Stimulated activated CD8-positive, alpha-beta memory T cell treated with anti-CD3 and anti-CD28 coated beads, Interleukin-15, amount 100 ng/mL, for 1 hour (primary cell): ENCODE measurements at places on chromosomes 13 and 19.

GRCh38 chr13:91567485-91568207 lies 169.2 kb downstream of the GPC5 start:
- no peak for DNase-seq

GRCh38 chr13:51577690-51578089 lies 6.6 kb upstream of the WDFY2 start:
- DNase-seq, result no peak

DNA sequence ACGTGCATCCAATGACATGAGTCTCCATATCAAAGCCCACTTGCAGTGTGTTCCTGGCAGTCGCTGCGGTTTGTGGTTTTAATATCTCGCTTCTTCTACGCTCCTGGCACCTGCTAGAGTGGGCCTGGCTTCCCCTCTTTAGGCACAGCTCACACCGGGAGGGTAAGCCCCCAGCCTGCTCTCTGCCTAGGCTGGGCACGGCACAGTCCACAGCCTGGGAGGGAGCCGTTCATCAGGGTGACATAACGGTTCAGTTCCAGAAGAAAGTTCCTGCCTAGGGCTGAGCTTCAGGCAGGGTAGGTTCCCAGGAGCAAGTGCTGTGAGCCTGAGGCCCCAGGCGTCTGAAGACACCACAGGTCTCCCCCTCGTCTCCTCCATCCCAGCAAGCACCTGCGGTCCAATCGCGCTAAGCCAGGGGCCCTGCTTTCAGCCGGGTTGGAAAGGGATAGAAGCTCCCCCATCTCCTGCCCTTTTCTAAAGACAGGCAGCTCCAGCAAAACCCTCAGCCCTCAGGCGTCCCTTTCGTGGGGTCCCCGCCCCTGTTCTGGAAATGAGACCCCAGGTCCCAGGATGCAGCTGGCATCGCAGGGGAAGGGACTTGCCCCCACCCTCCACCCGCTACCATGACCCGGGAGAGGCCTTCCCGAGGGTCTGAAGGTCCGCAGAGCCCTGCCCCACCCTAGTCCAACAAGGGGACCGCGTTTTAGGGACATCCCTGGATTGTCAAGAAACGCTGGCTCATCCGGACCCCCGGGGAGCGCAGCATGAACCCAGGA lies 121.6 kb upstream of the ZNF507 start:
- DNase-seq, result no peak

DNA sequence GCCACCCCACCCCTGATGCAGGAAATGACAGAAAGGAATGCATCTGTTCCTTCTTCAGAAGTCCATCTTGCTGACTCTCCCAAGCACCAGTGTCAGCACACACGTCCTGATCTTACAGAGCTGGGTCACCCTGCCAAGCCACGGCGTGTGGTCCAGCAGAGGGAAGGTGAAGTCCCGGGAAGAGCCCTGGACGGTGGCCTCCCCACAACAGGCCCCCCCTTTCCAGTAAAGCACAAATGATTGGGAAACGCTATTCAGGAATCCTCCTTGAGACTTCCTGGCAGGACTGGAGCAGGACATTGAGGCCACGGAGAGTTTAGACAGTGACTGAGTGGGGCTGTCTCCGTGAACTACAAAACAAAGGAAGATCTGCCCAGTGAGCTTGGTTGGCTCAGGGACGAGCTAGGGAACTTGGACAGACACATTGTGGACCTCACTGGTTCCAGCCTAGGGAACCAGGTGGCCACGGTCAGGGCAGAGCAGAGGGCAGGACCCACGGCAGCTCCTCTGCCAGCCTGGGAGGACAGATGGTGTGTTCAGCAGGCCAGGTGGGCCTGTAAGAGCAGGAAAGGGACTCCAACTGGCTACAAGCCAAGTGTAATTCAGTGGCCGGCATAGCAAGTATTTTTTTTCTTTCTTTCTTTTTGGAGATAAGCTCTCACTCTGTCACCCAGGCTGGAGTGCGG lies 41.7 kb downstream of the ELL start:
- DNase-seq, result no peak

GRCh38 chr13:102399791-102400674 lies 1.8 kb downstream of the FGF14 start:
- no peak for DNase-seq

GRCh38 chr13:71358218-71358617 lies 508.8 kb downstream of the DACH1 start:
- no peak for DNase-seq

GRCh38 chr19:4051175-4052101 lies 15.3 kb downstream of the ZBTB7A start:
- DNase-seq, result no peak

- no peak for DNase-seq
These were observed 107.6 kb upstream of the RNF113B start for GRCh38 chr13:98284679-98285078.

DNA sequence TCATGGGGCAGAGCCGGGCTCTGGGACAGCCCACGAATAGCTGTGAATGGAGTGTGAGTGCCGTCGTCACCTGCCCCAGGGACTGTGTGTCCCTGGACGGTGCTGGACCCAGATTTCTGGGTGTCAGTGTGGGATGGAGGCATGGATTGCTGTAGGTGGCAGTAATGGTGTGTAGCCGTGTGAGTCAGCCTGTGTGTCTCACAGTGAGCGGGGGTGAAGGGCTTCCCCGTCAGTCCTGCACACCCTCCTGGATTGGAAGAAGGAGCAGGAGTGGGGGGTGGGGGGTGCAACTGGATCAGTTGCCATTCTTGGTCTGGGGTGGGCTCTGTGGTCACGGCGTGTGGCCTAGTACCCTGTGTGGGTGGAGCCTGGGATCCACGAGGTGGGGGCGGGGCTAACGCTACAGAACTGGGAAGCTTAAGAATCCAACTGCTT lies 6.5 kb upstream of the LTBP4 start:
- DNase-seq, result no peak

DNA sequence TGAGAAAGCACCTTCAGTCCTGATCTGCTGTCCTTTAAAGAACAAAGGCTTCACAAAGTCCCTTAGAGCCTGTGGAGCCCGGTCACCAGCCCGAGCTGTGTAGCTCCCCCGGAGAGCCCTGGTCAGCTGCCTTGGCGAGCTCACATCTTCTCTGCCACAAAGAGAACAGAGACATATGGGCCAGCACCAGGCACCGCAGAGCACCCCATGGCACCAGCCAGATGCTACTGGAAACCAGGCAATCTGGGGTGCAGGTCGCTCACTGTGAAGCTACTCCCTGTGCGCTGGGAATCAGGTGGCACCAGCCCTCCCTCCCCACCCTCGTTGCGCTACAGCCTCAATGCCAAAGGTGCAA lies 44.3 kb upstream of the F7 start:
- no peak for DNase-seq

DNA sequence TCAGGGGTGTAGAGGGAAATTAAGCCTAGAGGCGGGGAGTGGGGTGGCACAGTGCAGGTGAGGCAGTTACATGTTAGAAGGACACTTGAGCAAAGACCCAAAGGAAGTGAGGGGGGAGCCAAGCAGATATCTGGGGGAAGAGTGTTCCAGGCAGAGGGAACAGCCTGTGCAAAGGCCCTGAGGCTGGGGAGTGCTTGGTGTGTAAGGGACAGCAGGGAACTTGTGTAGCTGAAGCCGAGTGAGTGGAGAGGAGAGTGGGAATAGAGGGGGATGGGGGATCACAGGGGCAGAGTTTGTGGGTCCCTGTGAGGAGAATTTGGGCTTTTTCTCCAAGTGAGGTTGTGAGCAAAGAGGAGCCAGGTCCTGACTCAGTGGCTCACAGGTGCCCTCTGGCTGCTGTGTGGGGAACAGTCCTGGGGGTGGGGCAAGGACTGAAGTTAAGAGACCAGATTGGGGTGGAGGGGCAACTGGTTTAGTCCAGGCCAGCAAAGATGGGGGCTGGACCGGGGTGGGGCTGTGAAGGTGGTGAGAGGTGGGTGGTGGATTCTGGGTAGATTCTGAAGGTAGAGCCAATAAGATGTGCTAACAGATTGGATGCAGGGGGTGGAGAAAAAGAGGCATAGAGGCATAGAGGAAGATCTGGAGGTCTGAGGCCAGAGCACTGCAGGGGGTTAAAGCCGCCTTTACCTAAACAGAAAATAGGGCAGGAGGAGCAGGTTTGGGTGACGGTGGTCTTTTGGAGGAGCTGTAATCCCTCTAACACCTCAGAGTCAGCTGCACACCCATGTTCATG lies 75.3 kb downstream of the CACNA1A start:
- DNase-seq, result peak; percentile 26

GRCh38 chr13:105112561-105112960 lies 1422.9 kb downstream of the EFNB2 start:
- DNase-seq, result no peak

GRCh38 chr13:74288361-74288911 lies 154.2 kb upstream of the KLF12 start:
- no peak for DNase-seq

- no peak for DNase-seq
These were observed 529.3 kb downstream of the IRS2 start for GRCh38 chr13:109256866-109257760.

DNA sequence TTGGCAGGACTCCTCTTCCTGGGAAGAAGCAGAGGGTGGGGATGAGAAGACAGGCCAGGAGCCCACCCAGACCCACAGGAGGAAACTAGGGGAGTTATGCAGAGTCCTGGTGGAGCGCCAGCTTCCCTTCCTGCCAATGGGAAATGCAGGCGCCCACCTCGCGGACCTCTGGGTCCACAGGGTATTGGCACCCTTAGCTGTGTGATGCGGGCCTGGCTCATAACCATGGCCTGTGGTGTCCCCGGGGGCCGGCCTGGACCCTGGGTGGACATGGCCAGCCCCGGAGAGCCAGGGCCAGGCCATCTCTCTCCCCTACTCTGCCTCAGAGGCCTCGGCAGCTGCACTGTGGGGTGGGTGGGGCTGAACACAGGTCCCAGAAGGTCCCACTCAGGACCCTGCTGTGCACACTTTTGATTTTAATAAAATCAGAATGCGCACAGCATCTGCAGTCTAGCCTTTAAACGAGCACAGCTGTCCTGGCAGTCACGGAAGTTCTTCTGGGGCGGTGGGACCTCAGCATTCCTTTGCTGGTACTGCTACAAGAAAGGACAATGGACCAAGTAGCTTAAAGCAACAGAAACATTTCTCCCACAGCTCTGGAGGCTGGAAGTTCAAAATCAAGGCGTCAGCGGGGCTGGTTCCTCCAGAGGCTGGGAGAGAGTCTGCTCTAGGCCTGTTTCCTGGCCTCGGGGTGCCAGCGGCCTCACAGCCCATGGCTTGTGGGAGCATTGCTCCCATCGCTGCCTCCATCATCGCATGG lies 1.8 kb downstream of the F10 start:
- no peak for DNase-seq

- no peak for DNase-seq
These were observed 16.2 kb upstream of the MIR17HG start for GRCh38 chr13:91331047-91331915.

DNA sequence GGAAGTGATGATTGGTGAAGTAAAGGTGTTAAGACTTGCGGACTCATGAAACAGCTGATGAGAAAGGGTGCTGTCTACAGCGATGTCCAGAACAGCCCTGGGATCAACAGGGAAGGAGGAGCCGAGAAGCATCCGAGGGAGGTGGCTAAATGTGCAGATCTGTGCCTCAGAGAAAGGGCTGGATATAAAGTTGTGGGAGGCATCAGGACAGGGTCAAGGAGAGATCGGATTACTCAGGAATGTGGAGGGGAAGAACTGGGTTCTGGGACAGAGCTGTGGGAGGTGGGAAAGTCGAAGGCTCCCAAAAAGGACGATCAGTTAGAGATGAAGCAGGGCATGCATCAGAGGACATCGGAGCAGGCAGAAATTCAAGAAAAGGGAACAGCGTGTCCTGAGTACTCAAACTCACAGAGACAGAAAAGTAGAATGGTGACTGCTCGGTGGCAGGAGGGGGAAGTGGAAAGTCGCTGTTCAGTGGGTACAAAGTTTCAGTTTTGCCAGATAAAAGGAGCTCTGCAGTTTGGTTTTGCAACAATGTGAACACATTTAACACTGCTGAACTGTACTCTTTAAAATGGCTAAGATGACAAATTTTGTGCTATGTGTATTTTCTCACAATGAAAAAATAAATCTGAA lies 1.9 kb downstream of the SIGLEC14 start:
- DNase-seq, result no peak

GRCh38 chr13:69373747-69374425 lies 733.7 kb upstream of the ATXN8OS start:
- no peak for DNase-seq

GRCh38 chr13:83563499-83563898 lies 318.8 kb downstream of the SLITRK1 start:
- no peak for DNase-seq

DNA sequence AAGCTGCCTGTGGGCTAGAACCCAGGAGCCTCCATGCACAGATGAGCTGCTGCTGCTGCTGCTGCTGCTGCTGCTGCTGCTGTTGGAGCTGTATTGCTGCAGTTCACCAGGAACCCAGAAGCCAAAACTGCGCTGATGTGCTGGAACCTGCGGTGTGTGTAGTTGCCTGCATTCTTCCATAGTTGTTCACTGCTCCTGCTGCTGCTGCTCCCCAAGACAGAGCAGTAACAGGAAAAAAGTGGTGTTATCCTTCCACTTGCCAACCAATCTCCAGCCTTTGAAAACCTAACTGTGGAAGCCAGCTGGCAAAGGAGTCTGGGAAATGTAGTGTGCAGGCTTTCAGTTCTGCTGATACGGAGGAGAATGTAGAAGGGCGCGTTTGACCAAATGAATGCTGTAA lies 37.9 kb downstream of the ARHGAP35 start:
- DNase-seq, result no peak

GRCh38 chr13:109357751-109358471 lies 428.5 kb downstream of the IRS2 start:
- DNase-seq, result no peak

DNA sequence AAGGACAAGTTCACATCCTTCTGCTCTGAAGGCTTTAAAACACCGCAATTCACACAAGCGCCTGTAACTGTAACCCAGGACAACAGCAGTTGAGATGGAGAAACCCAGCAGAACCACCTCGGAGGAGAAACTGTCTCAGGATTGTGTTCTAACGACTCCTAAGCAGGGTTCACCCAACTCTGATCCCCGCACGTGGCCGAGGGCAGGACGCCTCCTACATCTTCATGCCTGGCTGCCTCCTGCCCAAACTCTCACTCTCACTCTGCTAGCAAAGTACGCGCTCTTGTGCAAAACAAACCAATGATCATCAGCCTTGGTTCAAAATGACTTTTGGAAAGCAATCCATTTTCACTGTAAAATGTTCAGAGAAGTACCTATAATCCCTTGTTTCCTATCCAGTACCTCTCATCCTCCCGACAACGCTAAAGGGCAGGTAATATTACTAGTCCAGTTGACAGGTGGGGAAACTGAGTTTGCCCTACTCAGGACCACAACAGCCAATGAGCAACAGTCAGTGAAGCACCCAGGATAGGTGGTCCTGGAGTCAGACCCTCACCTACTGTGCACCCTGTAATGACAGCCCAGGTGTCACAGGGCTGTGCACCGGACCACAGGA lies 25.6 kb downstream of the EPS15L1 start:
- no peak for DNase-seq
